NCI-H2107 (cell line): ENCODE measurements at places on chromosomes 2 and 18.

- no peak for DNase-seq
Observed at GRCh38 chr18:75805265-75805664, 377.8 kb upstream of the SMIM21 start.

DNA sequence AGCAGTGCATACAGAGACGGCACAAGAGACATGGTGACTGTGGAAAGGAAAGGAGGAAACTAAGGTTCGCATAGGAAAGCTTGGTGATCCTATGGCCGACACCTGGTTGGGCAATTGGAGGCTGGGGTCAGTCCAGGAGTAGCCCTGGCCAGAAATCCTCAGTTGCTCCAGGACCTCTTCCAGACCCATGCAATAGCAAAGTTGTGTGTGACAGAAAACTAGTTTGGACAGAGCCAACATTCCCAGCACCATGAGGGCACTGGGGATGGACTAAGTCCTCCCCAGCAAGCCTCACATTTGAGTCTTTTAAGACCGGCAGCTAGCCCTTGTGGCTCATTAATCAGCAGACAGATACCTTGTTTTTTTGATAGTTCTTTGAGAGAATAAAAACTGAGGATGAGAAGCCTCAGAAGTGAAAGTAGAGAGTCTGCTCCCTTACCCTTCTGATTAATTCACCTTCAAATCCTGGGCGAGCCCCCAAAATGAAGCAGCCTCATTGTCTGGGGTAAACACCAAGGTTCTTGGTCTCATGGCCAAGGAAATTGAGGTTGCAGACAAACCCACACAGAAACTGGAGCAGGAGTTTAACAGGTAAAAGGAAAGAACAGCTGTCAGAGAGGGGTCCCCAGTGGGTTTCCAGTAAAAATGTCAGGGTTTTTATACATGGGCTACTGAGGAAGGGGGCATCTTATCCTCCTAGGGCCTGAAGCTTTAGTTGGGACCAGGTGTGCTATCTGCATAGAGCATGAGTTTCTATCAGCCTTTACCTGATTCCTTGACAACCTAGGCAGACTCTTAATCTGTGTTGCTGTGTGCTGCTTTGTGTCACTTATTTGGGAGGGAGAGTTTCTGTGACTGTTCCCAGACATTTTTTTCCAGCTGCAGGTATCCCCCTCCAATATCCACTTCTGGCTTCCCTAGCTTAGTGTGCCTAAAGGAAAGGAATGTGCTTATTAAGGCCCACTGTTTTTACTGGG is 39.1 kb downstream of the STK17B start:
- DNase-seq = no peak

DNA sequence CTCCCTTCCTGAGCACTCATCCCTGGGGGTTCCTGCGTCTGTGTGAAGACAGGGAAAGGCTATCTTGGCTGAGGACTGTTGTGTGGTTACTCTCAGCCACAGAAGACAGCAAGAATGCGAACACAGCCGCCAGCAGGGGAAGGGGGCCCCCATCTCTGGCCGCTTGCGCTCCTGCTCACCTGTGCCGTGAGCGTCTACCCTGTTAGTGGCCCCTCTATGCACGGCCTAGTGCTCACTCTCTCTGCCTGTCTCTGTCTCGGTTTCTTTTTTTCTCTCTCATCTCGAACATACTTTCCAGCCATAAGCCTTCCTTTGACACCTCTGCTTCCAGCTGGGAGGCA is 206.7 kb upstream of the APCDD1 start:
- DNase-seq = no peak

DNA sequence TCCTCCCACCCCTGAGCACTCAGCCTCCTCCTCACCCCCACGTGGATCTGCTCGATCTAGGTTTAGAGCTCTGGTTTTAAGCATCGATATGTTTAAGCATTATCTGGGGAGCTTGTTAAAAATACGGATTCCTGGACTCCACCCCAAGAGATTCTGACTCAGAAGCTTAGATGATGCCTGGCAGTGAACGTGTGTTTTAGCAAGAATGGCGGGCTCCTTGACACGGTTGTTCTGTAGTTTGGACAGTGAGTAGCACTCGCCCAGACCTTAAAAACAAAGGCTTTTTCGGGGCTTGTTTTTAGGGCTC is 47.3 kb downstream of the LDLRAD4 start:
- no peak for DNase-seq

DNA sequence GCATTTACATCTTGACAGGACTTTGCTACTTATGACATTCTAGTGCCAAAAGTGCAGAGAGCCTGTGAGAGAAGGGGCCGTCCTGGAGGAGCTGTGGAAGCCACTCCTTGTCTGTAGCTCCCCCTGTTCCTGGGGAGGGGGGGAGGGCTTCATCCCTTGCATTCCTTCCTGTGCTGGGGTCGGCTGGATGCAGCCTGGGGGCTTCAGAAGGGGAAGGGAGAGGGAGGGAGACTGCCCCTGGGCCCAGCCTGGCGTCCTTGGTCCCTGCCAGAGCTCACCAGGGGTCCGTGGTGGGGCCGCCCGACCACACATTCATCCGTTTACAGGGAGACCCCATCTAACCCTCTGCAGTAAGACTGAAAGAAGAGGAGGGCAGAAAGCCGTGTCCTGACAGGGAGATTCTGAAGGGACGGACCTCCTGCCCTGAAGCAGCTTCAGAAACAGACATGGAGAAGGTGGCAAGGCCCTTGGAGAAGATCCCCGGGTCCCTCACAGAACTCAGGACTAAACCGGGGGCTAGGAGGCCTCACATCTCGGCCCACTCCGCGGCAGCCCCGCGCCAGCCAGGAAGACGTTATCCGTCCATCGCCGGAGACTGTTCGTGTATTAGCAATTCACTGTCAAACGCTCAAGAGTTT is 258.3 kb upstream of the SALL3 start:
- DNase-seq = no peak

GRCh38 chr18:73711256-73711655 is 436.4 kb downstream of the FBXO15 start:
- no peak for DNase-seq

DNA sequence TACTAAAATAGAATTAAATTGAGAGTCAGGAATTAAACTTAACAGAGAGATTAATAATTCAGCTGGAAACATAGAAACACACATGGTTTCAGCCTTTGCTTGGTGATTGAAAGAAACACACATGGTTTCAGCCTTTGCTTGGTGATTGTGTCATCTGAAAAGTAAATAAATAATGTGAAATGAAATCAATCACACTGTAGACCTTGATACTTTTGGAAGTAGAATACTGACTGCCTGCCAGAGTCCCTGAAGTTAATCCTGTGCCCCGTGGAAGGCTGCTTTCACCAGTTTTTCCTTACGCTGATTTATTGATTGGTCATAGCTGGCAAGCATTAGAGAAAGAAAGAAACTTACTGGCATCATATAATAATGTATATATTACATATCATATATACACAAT is 1252.7 kb upstream of the FAM98A start:
- no peak for DNase-seq

DNA sequence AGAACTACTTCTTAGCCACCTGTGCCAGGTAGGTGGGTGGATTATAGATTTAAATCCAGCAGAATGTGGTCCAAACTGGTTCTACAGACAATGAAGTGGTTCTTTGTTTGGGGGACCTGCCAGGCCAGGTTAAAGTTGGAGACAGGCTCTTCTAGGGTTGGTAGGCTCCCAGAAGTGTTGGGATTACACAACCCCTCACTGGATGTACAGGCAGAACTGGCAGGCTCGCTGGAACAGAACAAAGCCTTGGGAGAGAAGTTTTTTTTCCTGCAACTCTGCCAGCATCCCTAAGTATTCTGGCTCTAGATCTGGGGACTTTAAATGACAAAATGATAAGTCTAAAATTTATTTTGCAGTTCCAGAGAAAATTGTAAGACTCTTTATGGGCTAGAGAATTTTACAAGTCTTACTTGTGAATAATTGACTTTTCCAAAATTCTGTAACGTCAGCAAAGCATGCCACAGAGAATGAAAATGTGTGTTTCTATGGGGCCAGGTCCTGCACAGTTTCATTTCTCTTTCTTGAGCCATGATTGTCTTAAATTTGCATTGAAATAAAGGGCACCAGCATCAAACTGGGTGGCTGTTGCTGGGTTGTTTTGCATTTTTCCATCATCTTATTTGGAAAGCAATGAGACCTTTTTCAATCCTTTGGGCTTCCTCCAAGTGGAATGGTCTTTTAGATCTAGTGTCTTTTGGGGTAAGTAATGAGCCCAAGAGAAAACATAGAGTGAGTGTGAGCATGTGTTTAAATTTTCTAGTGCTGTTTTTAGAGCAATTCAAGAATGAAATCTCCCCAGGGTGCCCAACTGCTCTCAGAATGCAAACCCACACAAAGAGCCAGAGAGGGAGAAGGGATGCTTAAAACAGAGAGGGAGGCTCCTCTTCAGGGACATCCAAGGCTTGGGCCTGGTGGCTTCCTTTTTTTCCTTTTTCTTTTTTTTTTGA is 32.4 kb upstream of the ATL2 start:
- no peak for DNase-seq

GRCh38 chr2:46493241-46493970 is 14.0 kb downstream of the TMEM247 start:
- DNase-seq = no peak

DNA sequence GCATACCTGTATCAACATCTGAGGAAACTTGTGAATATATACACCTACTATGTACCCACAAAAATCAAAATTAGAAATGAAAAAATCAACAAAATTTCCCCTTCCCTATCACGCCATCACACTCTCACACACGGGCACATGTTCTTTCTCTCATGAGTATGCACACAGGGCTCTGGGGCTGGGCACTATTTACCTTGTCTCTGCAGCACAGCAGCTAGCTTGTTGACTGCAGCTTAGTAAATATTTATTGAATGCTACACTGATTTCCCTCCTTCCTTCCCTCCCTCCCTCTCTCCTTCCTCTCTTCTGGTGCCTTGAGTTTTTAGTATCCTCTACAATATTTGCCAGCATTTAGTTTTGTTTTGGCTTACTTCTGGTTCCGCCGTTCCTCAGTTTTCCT is 182.7 kb upstream of the LHCGR start:
- no peak for DNase-seq
